ENCODE measurements at places on chromosomes 3 and 15. TPM values are rescaled to one million over a fixed set of nuclear protein-coding genes. Genes with fewer than 3 reads are reported as not detected.

SAMMSON gene
- total RNA-seq = 0.14 TPM

NR1I2 gene
- total RNA-seq = not detected

CIP2A gene
- 2.0 TPM for total RNA-seq

TMEM266 gene
- 5.9 TPM for total RNA-seq

AHSG gene
- total RNA-seq = not detected

PGBD4 gene
- 1.2 TPM for total RNA-seq

ASB14 gene
- not detected for total RNA-seq

TIMP4 gene
- total RNA-seq = 9.7 TPM

HDC gene
- total RNA-seq = not detected

PPIB gene
- total RNA-seq = 624 TPM

TMEM45A gene
- total RNA-seq = 11.8 TPM

UQCC5 gene
- 3.0 TPM for total RNA-seq

All from prostate gland (tissue), 2 donors.